ENCODE measurements at places on chromosomes 6 and 20.

- no peak for DNase-seq
- H3K27me3 ChIP-seq, result no peaks in the 10 kb centered on the region
- H3K36me3 ChIP-seq, result peaks cover 11% of the 10 kb centered on the region
- no peak overlapping the region for H3K27ac ChIP-seq
- peaks cover 3% of the 10 kb centered on the region for H3K4me1 ChIP-seq
- H3K4me3 ChIP-seq, result no peak overlapping the region
These were observed 48.3 kb downstream of the AKAP7 start for GRCh38 chr6:131183427-131184095.

DNA sequence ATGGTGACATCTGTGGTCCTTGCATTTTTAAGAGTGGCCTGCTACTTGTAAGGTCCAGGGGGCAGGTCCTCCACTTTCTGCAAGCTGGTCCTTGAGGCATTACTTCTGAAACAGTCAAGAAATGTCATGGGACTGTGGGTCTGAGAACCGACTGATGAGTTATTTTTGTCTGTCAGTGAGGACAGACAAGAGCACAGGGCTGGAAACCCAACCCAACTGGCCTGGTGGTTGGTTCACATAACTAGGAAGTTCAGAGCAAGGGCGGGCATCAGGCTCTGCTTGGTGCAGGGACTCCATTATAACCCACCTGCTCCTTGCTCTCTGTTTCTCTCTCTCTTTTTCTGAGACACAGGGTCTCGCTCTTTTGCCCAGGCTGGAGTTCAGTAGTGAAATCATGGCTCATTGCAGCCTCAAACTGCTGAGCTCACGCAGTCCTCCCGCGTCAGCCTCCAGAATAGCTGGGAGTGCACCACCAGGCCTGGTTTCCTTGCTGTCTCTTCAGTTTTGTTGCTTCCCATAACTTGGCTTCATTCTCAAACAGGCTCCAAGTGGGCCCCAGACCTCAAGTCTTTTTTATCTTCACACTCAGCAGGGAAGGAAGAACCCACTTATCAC lies 9.2 kb downstream of the CST3 start:
- peaks cover 10% of the 10 kb centered on the region for H3K36me3 ChIP-seq
- no peak overlapping the region for H3K4me3 ChIP-seq
- no peak for DNase-seq
- peaks cover 25% of the 10 kb centered on the region for H3K4me1 ChIP-seq

DNA sequence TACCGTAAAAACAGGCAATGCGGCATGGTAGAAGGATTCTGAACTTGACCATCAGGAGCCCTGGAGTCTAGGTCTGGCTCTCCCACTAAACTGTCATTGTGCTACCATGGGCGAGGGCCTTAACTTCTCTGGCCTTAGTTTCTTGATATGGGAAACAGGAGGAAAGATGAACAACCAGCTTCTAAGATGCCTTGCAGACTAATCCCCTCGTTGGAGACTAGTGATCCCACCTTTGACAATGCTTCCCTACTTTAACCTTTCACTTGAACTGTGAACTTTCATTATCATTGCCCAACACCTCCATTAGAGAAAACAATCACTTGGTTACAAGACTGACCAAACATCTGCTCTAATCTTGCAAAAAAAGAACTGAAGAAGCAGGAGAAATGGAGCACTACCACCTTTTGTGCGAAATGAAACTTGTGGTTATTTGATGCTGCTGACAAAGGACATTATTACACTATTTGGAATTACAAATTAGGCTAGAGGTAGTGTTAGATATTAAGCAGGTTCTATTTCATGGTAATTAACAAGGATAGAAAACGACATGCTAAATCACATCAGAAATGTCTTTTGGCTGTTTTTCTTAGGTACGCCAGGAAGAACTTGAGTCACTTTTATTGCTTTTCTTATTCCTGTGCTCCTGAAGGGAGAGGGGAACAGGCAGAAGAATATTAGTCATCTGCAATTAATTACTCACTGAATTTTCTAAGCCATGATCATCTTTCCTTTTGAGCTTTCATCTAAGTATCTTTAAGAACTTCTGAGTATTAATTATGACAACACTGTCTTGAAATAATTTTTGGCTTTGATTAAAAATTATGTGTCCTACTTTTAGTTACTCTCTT lies 39.1 kb upstream of the ARHGAP18 start:
- peak overlapping the region; percentile 43 for H3K27ac ChIP-seq
- H3K27me3 ChIP-seq, result no peaks in the 10 kb centered on the region
- DNase-seq, result peak; percentile 32

DNA sequence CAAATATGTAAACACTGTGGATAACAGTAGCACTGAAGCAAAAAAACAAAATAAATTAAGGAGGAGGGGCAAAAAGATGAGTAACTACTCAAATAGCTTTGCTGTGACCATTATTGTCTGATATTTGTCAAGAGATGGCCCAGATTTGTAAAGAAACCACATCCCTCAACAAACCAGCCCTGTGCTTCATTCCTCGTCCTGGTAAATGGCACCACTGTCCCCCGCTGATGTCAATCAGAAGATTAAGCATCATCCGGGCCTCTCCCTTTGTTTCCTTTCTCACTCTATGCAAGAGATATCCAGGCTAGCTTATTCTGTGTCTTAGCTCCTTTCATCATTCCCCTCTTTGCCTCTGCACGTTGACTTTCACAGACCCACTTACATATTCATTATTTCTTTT lies 259.0 kb downstream of the SYNE1 start:
- peaks cover 4% of the 10 kb centered on the region for H3K4me1 ChIP-seq
- no peak overlapping the region for H3K4me3 ChIP-seq
- H3K27ac ChIP-seq, result no peak overlapping the region
- peaks cover 16% of the 10 kb centered on the region for H3K36me3 ChIP-seq
- no peak for DNase-seq

DNA sequence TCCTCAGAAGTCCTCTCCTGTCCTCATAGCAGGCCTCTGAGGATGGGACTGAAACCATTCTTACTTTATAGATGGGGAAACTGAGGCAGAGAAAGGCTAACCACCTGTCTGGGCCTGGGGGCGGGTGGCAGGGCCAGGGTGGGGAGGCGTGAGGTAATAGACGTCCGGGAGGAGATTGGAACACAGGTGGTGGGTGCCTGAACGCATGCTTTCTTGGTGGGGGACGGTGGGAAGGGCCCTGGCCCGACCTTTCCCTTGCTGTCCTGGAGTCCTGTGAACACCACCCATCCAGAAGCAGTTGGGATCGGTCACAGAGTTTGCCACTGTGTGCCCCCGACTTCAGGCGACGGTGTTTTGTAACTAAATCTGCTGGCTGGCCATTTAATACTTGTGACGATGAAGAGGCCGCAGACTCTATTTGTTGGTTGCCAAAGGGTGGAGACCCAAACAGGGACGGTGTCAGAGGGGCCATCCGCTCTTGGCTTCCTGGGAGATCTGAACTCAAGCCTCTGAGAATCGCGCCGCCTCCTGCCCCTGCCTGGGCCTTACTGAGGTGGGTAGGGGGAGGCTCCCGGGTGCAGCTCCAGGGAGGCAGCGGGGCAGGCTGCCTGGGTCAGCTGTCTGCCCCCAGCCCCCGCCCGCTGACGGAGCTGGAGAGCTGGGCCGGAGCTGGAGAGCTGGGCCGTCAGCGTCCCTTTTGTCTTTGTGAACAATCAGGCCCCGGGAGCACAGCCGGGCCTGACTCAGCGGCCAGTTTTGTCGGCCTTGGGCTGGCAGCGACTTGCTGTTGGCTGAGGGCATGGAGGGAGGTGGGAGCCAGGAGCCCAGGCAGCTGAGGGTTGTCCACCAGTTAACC lies 4.1 kb downstream of the RBM38 start:
- peak overlapping the region; percentile 90 for H3K27ac ChIP-seq
- H3K4me1 ChIP-seq, result peaks cover 91% of the 10 kb centered on the region
- peak overlapping the region; percentile 1 for H3K4me3 ChIP-seq
- peak; percentile 81 for DNase-seq
- no peaks in the 10 kb centered on the region for H3K27me3 ChIP-seq

GRCh38 chr6:170117111-170117972 lies 173.5 kb downstream of the DLL1 start:
- H3K4me1 ChIP-seq, result no peaks in the 10 kb centered on the region
- no peak overlapping the region for H3K27ac ChIP-seq
- no peak for DNase-seq

DNA sequence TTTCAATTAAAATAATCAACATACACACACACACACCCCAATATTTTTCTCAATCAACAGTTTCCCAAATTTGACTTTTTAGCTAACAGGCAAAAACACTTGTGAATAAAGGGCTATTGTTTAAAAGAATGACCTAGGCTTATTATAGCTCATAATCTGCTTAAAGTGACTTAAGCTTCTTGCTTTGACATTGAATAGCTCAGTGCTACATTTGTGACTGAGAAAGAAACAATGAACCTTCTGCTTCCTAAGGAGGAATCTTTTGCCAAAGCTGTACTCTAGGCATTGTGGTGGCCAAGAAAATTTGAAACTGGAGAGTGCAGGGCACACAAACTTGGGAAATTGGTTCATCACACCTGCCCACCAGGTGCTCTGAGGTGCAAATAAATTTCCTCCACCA lies 282.0 kb downstream of the SYNE1 start:
- H3K27ac ChIP-seq, result no peak overlapping the region
- H3K4me1 ChIP-seq, result peaks cover 2% of the 10 kb centered on the region
- DNase-seq, result no peak
- peaks cover 43% of the 10 kb centered on the region for H3K36me3 ChIP-seq
- no peak overlapping the region for H3K4me3 ChIP-seq

GRCh38 chr6:88869263-88870020 lies 94.0 kb downstream of the RNGTT start:
- H3K27ac ChIP-seq, result no peak overlapping the region
- no peaks in the 10 kb centered on the region for H3K4me1 ChIP-seq
- no peaks in the 10 kb centered on the region for H3K36me3 ChIP-seq
- H3K4me3 ChIP-seq, result no peak overlapping the region
- no peaks in the 10 kb centered on the region for H3K27me3 ChIP-seq
- no peak for DNase-seq

- H3K4me3 ChIP-seq, result no peak overlapping the region
- no peaks in the 10 kb centered on the region for H3K4me1 ChIP-seq
- H3K27me3 ChIP-seq, result no peaks in the 10 kb centered on the region
- no peak overlapping the region for H3K27ac ChIP-seq
These were observed 308.2 kb downstream of the CD83 start for GRCh38 chr6:14425805-14426204.

DNA sequence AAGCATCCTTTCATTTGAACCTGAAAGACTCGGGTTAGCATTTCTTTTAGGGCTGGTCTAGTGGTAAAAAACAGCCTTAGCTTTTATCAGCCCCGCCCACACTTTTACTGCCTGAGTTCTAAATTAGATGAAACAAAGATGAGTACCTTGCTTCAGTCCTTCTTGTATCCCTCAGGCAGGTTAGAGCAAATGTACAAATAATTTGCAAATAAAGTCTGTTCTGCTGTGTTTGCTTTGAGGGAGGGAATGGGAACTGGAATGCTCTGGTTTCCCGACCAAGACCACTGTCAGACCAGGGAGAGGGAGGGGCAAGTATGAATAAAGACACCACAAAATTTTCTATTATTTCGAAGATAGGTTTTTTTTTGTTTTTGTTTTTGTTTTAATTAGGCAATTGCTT lies 85.5 kb upstream of the FLRT3 start:
- DNase-seq, result no peak
- H3K4me1 ChIP-seq, result no peaks in the 10 kb centered on the region
- no peaks in the 10 kb centered on the region for H3K36me3 ChIP-seq
- no peak overlapping the region for H3K27ac ChIP-seq
- H3K27me3 ChIP-seq, result no peaks in the 10 kb centered on the region
- no peak overlapping the region for H3K4me3 ChIP-seq

GRCh38 chr6:157034436-157035230 lies 257.5 kb downstream of the ARID1B start:
- H3K4me3 ChIP-seq, result no peak overlapping the region
- H3K27me3 ChIP-seq, result no peaks in the 10 kb centered on the region
- peaks cover 6% of the 10 kb centered on the region for H3K4me1 ChIP-seq
- no peaks in the 10 kb centered on the region for H3K36me3 ChIP-seq
- DNase-seq, result peak; percentile 64

- H3K27me3 ChIP-seq, result no peaks in the 10 kb centered on the region
- no peak overlapping the region for H3K27ac ChIP-seq
- H3K4me3 ChIP-seq, result no peak overlapping the region
- peaks cover 15% of the 10 kb centered on the region for H3K4me1 ChIP-seq
- no peaks in the 10 kb centered on the region for H3K36me3 ChIP-seq
- DNase-seq, result no peak
These were observed 117.0 kb upstream of the PMEPA1 start for GRCh38 chr20:57826666-57827287.

DNA sequence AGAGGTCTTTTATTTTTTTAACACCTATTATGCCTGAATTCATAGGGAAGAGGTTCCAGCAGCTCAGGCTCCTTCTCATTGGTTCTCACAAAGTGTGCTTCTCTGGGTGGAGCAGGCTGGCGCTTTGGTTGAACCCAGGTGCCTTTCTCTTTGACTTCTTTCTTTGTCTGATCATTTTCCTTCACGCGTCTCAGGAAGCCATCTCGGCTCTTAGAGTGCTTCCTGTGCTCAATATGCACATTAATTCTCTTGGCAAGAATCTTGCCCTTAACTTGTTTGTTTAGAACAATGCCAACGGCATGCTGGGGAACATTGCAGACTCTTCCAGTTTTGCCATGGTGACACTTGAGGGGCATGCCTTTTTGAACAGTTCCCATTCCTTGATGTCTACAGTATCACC lies 44.2 kb upstream of the RNF24 start:
- no peak overlapping the region for H3K27ac ChIP-seq
- H3K27me3 ChIP-seq, result no peaks in the 10 kb centered on the region
- H3K36me3 ChIP-seq, result no peaks in the 10 kb centered on the region
- DNase-seq, result no peak
- no peak overlapping the region for H3K4me3 ChIP-seq

DNA sequence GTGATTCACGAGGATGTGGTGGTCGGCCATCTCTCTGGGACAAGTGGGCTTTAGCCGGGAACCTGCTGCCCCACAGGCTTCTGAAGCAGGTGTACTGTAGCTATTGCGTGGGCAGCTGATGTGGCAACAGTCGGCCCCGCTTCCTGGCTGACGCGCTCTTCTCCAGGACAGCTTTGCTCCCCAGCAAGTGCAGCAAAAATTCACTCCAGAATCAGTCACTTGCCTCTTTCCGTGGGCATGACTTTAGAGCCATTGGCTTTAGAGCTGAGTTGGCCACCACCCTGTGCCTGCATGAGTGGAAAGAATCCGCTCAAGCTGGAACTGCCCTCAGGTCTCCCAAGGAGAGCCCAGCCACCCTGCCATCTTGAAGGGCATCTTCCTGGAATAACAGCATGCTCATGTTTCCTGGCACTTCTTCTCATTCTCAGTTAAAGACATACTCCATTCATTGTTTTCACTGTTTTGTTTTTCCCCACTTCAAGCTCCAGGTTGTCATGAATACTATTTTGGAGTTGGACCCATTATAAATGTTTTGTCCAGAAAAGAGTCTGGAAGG lies 178.3 kb downstream of the ZDHHC14 start:
- H3K36me3 ChIP-seq, result no peaks in the 10 kb centered on the region
- H3K4me1 ChIP-seq, result no peaks in the 10 kb centered on the region
- H3K27ac ChIP-seq, result no peak overlapping the region
- no peak overlapping the region for H3K4me3 ChIP-seq

DNA sequence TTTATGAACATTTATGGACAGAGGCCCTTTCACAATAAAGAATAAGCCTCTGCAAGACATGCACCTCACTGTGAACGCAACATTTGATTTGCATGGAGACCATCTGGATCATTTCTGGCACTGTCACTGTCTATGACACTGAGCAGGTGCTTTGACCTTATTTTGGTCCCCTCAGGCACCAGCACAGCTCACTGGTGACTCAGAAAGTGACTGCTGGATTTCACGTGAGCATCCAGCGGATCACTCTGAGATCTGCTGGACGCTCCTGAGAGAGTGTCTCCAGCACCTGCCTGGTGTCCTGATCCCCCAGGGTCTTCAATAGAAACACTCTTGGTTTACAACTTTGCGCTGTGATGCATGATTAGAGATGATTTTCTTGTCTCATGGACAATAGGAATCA lies 375.7 kb downstream of the TENT5A start:
- no peak overlapping the region for H3K4me3 ChIP-seq
- no peaks in the 10 kb centered on the region for H3K36me3 ChIP-seq
- no peak for DNase-seq
- no peak overlapping the region for H3K27ac ChIP-seq
